CD4-positive, alpha-beta T cell treated with Interferon alpha-2 for 1 hour (primary cell): ENCODE measurements at places on chromosomes 5 and 9.

DNA sequence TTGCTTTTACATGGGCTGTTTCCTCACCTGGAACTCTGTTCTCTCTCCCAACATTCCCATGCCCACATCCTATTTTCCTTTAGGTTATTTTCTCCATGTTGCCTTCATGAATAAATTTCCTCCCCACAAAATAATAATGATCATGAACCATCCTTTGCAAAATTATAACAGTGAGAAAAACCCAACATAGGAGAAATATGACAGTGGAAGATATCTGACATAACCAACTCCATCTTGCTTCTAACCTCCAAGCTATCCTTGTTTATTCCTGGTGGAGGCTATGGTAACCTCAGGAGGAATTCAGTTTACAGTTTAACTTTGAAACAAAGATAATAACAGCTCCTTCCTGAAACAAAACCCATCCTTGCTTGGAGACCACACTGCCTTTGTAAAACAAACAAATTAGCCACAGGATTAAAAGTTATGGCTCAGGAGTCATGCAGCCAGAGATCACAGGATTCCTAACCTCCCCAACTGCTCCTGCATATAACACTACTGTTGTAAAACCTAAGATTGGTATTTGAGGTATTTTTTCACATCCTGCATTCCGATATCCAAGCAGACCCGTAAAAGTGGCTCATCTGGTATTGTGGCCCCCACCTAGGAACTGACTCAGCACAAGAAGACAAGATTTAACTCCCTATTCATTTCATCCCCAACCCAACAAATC, 212.4 kb downstream of the TRIM32 start:
- no peak for DNase-seq

GRCh38 chr9:134170532-134171315, 6.4 kb upstream of the RNU6ATAC start:
- DNase-seq, result no peak

GRCh38 chr9:114350636-114351401, 21.1 kb downstream of the ORM2 start:
- no peak for DNase-seq

GRCh38 chr9:131287359-131287758, 2.2 kb upstream of the PLPP7 start:
- no peak for DNase-seq

GRCh38 chr5:180801596-180802324, 846 bp downstream of the MGAT1 start:
- DNase-seq, result no peak

DNA sequence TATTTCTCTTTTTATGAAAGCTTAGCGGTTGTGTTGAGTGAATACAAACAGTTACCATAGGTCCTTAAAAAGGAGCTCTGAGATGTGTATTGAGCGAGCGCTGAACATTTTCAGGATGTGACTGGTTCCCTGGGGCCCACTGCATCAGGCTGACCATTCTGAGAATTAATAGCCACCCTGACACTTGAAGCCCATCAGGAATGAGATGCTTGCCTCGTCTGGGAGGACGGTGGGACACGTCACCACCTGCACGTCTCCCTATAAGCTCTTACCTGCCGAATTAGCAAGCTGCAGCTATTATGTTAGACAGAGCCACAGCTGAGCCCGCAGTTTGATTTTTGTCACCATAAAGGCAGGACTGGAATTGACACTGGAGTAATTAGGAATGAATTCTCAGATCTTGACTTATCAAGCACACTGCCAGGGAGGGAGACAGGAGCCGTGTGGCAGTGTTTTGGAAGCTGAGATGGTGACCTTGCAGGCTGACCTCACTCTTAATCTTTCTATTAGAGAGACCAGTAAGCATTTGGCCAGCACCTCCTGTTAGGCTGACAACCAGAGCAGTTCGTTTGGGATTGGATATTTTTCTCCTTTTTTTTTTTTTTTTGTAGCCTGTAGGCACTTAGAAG, 373.1 kb upstream of the WWC1 start:
- DNase-seq, result no peak

GRCh38 chr5:178469975-178470759, 120.0 kb downstream of the COL23A1 start:
- DNase-seq, result no peak

GRCh38 chr5:109421956-109422355, 12.2 kb upstream of the PJA2 start:
- no peak for DNase-seq

- no peak for DNase-seq
Observed at GRCh38 chr5:30994902-30995301, 198.6 kb upstream of the CDH6 start.
